GDM1 (cell line): ENCODE measurements at places on chromosomes 7 and 10.

- DNase-seq, result no peak
These were observed 29.4 kb upstream of the GATAD1 start for GRCh38 chr7:92417913-92418312.

GRCh38 chr7:90404777-90405176, 1.5 kb downstream of the CLDN12 start:
- DNase-seq, result no peak

GRCh38 chr10:132785723-132786475, at the start of gene NKX6-2:
Gene NKX6-2, minus strand, starts transcription at chr10:132786147. Its CDS starts 199 bp downstream, at chr10:132785948.
- no peak for DNase-seq

DNA sequence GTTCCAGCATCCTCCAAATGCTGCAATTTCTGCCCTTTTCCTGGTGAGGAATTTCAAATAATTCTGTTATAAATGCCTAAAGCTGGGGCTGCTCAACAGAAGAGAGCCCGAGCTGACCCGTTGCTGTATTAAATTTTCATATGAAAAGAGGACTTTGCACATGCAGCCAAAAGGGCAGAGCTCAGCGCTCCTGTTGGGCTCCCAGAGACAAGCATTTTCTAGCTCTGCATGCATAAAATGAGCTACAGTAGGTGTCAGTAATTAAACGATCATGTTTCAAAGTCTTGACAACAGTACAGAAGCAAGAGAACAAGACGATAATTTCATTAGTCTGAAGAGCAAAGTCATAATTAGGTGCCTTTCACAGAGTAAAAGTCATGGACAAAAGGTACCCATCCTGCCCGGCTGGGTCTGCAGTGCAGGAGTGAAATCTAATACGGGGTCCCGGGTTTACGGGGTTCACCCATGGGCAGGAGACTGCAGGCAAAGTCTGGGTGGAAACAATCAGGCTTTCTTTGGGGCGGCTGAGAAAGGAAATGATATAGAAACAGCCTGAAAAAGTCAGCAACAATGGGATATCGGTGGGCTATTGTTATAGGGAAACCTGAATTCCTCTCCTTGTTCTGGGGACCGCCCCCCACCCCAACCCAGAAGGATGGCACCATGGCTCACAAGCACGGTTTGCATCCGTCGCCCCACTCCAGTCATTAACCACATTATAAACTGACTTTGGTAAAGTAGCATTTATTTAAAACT, 66.0 kb downstream of the EBF3 start:
- DNase-seq, result no peak

GRCh38 chr10:110859973-110860376, 11.8 kb upstream of the PDCD4 start:
- peak; percentile 14 for DNase-seq

GRCh38 chr10:132904814-132905649, 37.3 kb downstream of the CFAP46 start:
- DNase-seq, result no peak

- DNase-seq, result no peak
These were observed 53.9 kb upstream of the IL6 start for GRCh38 chr7:22672846-22673680.
